Stimulated activated CD4-positive, alpha-beta T cell treated with anti-CD3 and anti-CD28 coated beads, Interleukin-1b, Interleukin-23, amount 100 ng/mL, for 48 hours (primary cell): ENCODE measurements at places on chromosomes 13 and 19.

DNA sequence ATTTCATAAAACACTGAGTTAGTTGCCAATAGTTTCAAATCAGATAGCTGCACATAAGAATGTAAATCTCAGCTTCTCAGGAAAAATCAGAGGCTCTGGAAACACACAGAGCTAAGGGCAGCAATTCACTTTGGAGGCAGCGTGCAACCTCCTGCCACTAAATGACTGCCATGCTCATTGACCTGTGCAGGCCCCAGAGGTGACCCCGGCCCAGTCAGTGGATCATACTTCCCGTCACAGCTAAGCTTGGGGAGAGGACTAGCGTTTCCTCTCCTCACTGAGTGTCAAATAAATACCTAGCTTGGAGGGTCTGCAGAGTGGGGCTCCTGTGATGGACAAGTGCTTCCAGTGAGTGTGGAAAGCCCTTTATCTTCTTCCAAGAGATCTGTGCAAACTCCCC lies 67.2 kb downstream of the UQCRFS1 start:
- no peak for DNase-seq

- DNase-seq, result no peak
These were observed 5.9 kb downstream of the PRR36 start for GRCh38 chr19:7868326-7868670.

DNA sequence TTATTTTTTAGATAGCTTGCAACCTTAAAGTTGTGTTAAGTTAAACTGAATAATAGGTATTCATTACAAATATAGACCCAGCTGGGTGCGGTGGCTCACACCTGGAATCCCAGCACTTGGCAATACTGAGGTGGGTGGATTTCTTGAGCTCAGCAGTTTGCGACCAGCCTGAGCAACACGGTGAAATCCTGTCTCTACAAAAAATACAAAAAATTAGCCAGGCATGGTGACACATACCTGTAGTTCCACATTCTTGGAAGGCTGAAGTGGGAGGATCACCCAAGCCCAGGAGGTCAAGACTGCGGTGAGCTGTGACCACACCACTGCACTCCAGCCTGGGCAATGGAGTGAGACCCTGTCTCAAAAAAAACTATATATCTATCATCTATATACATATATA lies 386.5 kb downstream of the PCDH17 start:
- DNase-seq, result no peak

DNA sequence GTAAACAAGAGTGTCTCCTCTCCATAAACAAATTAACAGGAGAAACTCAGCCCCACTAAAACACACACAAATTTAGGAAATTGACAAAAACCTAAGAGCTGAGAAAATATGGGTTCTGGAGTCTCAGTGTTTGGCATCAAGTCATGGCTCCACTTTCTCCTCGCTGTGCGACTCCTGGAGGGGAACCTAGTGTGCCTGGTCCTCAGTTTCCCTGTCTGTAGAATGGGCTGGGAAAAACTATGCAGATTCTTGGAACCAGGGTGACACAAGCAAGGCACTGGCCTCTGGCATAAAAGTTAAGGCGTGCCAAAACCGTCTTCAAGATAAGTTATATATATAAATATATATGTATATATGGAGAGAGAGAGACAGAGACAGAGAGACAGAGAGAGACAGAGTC lies 83.9 kb downstream of the INSR start:
- DNase-seq, result no peak

- peak; percentile 96 for DNase-seq
These were observed at the start of gene SH2D3A for GRCh38 chr19:6767357-6768235. TSS of gene SH2D3A (minus strand) at chr19:6767435. CDS start at chr19:6763748, 3,687 bp downstream.

DNA sequence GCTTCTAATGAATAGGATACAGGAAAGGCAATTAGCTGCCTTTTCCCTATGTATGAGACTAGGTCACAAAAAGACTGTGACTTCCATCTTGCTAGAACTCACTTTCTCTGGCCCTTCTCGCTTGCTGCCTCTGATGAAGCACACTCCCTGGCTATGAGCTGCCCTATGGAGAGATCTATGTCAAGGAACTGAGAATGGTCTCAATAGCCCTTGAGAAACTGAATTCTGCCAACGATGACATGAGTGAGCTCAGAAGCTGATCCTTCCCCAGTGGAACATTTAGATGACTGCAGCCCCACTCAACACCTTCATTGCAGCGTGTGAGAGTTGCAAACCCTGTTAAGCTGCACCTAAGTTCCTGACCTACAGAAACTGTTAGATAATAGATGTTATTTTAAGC lies 309.8 kb downstream of the COG6 start:
- DNase-seq, result no peak

DNA sequence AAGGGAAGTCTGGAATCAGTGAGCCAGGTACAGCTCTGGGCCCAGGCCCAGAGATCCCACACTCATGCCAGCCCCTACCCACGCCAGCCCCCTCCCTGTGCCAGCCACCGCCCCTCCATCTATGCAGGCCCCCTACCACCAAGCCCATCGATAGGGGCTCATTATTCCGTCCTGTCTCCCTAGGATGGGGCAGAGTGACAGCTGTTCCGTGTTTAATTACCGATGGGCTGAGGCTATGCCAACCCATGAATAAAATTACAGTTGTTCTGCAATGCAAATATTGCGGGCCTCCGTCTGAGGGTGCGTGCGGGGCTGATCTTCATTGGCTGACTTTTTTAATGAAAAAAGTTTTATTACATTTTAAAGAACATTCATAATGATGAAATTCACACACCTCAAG lies 35.6 kb upstream of the PEPD start:
- no peak for DNase-seq

- DNase-seq, result no peak
These were observed 25.3 kb upstream of the SLC46A3 start for GRCh38 chr13:28744091-28744536.

DNA sequence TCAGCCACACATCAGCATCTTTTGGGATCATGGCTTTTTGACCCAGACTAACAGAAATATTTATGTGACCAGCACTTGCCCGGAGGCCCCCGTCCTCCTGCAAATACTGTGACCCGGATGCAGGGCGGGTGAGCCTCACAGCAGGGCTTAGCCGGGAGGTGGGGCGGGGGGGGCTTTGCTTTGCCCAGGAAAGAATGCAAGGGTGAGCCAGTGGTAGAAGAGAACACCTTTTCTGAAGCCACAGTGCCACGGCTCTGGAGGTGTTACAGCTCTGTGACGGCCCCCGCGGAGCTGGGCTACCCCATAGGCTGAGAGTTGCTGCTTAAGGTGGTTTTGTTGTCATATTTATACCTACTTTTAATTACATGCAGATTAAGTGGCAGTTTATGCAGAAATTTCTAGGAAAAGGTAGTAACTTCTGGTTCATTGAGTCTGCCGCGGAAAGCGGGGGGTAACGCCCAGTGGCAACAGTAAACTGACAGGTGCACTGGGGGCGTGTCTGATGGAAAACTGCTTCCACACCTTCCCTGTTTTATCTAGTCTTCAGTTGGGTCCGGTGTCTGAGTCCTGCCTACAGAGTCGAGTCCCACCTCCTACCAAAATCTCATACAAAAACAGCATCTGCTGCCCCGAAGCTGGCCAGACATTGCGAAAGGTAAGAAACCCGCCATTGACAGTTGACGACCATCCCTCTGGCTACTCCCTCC lies 187.9 kb downstream of the TEX29 start:
- DNase-seq, result no peak

DNA sequence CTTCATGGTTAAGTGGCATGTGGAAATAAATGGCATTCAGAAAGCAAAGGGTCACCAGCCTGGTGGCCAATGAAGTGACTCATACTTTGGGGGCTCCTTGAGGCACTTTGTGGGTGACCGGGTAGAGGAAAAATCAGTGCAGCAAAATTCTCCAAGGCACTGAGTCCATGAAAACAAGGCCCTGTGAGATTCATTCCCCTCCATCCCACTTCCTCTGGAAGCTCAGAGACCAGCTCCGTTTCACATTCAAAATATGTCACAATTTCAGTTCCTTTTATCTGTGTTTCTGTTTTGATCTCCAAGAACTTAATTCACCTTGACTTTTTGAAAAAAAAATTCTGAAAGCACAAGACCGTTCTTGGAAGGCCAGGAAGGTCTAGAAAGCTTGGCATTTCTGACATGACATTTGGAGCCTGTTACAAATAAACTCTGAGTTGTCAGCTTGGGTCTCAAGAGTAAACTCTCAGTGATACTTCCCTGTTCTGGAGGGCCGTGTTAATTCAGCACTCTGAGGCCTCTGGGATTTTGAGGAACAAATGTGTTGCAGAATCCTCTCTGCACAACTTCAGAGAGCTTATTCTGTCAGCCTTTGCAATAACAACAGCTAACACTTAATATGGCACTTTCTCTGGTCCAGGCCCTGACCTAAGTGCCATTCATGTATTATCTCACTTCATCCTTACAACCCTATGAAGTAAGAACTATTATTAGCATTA lies 6.8 kb downstream of the CYSLTR2 start:
- DNase-seq, result no peak

DNA sequence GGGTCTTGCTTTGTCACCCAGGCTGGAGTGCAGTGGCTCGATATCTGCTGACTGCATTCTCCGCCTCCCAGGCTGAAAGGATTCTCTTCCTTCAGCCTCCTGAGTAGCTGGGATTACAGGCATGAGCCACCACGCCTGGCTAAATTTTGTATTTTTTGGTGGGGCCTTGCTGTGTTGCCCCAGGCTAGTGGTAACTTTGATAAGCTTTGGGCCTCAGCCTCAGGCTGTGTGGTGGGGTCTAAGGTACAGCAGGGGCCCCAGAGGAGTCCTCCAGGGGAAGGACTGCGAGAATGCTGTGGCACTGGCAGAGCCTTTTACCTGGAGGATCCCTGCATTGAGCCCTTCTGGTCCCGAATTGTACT lies 7.2 kb downstream of the DOT1L start:
- no peak for DNase-seq

- no peak for DNase-seq
These were observed 2.8 kb upstream of the S1PR2 start for GRCh38 chr19:10233946-10234345.

GRCh38 chr13:93951951-93952350 lies 527.5 kb downstream of the DCT start:
- DNase-seq, result no peak
